Stimulated activated CD8-positive, alpha-beta memory T cell treated with anti-CD3 and anti-CD28 coated beads, Interleukin-2, amount 100 ng/mL, for 48 hours (primary cell): ENCODE measurements at places on chromosomes 6 and 20.

DNA sequence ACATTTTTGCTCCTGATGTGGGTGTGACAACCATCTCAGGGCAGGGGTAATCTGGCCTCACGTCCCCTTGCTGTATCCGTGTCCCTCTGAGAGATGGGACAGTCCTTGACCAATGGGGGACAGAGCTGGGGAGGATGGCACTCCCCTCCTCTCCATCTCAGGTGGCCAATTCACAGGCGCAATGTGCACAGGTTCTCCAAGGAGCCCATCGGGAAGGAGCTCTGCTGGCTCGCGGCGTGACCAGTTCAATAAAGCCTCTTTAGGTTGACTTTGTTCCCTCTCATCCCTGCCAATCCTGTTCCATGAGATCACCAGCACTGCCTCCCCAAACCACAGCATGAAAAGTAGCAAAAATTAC lies 196.3 kb upstream of the SLC24A3 start:
- DNase-seq, result no peak

- DNase-seq, result no peak
These were observed 61.9 kb downstream of the TAF4 start for GRCh38 chr20:62003567-62004405.

DNA sequence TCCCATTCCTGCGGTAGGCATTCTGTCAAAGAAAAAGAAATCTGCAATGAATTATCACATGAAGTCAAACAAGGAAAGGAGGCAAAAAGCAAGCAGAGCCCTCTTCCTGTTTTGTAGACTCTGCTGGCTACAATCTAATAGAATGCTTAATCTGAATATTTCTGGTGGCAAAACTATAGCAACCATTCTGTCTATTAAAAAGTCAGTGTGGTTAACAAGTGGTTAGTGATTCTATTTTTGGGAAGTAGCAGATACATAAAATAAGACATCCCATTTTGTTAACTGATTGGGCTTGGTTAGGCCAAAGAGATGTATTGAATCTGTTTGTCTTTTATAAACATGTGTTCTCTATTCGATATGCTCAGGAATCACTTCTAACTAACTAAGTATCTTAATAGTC lies 442.3 kb downstream of the CDC5L start:
- no peak for DNase-seq

- no peak for DNase-seq
These were observed 9.9 kb downstream of the VNN1 start for GRCh38 chr6:132703936-132704335.

DNA sequence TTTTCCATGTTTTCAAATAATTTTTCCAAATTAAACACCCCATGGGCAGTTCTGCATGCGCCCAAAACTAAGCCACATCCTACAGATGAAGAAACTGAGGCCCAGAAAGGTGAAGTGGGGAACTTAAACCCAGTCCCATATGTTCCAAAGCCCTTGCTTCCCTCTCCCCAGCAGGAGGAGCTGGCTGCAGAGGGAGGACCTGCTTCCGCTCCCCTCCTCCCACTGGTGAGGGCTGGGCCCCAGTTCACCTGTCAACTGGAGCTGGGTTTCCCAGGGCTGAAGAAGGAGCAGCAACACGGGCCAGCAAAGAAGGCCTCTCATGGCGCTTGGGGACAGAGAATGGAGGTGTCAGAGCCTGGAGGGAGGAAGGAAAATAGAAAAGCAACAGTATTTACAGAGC lies 1.4 kb upstream of the RBPJL start:
- DNase-seq, result no peak

DNA sequence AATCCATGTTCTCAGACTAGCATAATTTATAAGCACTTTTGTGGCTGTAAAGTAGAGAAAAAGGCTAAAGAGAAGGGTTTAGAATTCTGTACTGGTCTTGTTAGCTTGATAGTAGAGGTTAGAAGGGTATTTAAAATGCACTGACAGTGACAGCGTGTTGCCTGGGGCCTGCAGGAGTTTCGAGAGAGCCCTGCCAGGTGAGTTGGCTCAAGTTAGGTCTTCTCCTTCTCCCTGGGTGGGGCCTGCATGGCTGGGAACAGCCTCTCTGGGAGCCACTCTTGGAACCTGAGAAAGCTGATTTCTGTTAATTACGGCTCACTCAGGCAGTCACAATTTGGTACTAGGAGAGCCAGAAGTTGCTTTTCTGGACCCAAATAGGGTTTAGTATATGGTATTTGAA lies 103.7 kb downstream of the ARID1B start:
- no peak for DNase-seq
